ENCODE measurements at places on chromosomes 7 and 10.

- no peak for DNase-seq
Observed at GRCh38 chr7:47337531-47337930, 244.4 kb downstream of the TNS3 start.

DNA sequence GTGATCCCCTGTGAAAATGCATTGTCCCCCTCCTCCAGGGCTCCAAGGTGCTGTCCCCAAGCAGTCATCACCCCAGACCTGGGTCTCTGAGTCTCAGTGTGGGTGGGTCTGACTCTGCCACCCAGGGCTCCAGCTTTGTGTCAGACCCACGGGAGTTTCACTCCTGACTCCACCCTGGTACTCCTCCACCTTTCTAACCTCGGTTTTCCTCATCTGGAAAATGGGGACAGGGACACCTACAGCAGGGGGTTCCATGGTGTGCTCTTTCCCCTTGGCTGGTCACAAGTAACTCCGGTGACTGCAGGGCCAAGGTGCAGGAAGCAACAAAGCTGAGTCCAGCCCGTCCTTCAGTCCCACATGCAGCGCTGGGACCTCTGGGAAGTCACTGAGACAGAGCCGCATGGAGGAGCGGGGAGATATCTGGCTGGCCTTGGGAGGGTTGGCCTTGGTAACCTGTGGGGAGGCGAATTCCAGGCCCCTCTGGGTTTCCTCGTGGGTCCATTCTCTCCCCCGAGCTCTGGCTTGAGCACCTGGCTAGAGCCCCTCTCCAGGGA, 41.8 kb upstream of the RABGEF1 start:
- DNase-seq, result no peak

DNA sequence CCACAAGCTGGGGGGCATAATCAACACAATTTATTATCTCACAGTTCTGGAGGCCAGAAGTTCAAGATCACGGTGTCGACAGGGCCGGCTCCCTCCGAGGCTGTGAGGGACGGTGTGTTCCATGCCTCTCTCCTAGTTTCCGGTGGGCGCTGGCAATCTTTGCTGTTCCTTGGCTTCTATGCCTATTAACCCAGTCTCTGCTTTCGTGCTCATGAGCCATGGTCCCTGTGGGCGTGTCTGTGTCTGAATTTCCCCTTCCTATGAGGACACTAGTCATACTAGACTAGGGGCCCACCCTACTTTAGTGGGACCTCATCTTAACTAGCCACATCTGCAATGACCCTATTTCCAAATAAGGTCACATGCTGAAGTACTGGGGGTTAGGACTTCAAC, 29.4 kb downstream of the HIPK2 start:
- DNase-seq, result no peak

DNA sequence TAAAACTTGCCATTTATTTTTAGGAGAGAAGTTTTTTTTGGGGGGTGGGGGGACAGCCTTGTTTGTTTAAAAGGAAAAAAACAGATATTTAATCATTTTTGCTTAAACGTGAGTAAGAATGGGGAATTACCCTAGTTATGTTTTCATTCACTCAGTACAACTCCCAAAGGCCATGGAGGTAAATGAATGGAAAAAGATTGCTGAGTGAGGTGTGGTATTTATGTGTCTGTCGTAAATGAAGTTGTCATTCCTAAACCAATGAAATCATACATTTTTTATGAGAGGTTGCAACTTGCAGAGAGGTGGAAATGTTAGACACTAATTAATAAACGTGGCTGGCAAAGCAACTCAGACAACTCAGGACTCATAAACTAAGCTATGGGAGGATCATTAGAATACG, 218.1 kb downstream of the CELF2 start:
- no peak for DNase-seq

GRCh38 chr10:91540733-91541132, 92.1 kb downstream of the PPP1R3C start:
- DNase-seq, result no peak

DNA sequence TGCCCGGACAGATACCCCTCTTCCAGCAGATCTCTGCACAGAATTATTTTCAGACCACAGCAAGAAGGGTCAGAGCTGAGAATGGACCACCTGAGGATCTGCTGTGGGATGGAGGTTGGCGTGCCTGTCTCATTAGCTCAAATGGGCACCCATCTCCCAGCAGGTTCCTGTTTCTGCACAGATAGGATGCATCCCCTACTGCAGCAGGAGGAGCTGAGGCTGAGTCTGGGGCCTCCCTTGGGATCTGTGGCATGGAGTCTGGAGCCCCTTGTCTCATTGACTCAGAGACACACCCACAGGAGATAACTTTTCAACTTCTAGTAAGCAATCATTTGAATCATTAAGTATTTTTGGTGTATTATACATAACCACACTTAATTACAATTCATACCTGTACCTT, 212.7 kb downstream of the ADK start:
- no peak for DNase-seq

- DNase-seq, result no peak
Observed at GRCh38 chr7:69749372-69749979, 151.2 kb downstream of the AUTS2 start.

DNA sequence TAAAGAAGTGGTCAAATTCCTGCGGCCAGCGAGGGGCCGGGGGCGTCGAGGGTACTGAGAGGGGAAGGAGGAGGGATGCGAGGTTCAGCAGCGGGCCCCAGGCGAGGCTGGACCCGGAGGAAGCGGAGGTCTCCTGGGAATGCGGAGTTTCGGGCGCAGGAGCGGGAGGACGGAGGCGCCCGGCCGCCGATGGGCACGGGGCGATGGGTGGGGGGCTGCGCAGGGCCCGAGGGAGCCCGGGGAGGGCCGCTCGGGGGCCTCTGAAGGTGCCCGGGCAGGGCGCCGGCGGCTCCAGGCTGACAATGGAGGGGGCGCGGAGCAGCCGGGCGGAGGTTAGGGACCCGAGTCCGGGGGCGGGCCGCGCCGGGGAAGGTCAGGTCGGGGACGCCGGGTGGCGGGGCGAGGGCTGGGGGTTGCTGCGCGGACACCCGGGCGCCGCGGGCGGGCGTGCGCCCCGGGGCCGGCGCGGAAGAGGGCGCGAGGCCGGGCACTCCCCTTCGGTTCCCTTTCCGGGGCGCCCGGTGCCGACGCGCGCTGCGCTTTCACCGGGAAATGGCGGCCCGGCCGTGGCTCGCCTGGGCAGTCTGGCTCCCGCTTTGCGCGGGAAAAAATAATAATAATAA, 683 bp downstream of the MACROH2A2 start:
- no peak for DNase-seq

- no peak for DNase-seq
Observed at GRCh38 chr10:110775406-110775805, 96.3 kb upstream of the PDCD4 start.

GRCh38 chr10:71308985-71309384, 10.1 kb upstream of the SLC29A3 start:
- no peak for DNase-seq

DNA sequence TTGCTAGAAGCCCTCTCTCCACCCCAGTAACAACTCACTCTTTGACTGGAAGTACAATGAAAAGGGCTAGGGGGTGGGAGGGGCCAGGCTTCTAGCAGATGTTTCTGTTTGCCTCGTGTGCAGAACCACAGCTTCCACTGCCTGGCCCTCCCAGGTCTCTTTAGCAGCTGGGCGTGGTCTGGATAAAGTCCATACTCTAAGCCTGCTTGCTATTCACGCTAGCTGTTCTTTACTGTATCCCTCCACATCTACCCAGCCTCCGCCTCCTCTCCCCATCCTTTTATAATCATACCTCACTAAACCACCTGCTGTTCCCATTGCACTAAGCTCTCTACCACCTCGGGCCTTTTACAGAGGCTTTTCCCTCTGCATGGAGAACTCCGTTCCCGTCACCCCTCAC, 288.8 kb downstream of the CAMK1D start:
- DNase-seq, result no peak

- DNase-seq, result no peak
Observed at GRCh38 chr10:34838366-34838900, 23.3 kb upstream of the PARD3 start.

GRCh38 chr7:32518534-32519140, 23.3 kb downstream of the AVL9 start:
- no peak for DNase-seq

- no peak for DNase-seq
Observed at GRCh38 chr10:528173-529165, 161.0 kb downstream of the DIP2C start.

GRCh38 chr7:12475362-12476063, 71.8 kb upstream of the VWDE start:
- DNase-seq, result no peak

- DNase-seq, result peak; percentile 62
Observed at GRCh38 chr7:45917658-45918057, 3.4 kb downstream of the IGFBP3 start.

DNA sequence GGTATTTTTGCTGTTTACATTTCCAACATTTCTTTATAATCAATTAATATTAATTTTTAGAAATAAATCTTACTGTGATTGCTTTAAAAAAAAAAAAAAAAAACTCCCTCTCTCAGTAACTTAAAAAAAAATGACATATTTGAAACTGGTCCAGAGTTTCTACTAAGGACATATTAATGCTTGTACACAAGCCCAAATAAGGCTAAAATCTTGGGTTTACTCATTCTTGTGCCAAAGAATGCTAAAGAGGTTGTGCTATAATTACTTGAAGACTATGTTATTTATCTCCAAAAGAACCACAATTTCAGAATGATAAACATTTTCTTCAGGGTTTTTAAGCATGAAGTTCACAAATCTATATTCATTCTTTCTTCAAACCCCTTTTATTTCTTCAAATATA, 39.4 kb upstream of the PHF14 start:
- no peak for DNase-seq

Data from CD4-positive, alpha-beta T cell treated with Interleukin-4 for 1 hour (primary cell).